Kidney epithelial cell (primary cell): ENCODE measurements at places on chromosomes 5 and 9. TPM values are rescaled to one million over a fixed set of nuclear protein-coding genes. Genes with fewer than 3 reads are reported as not detected.

DRD1 gene
- total RNA-seq: 0.07 TPM in 1 of 2 replicates, not detected in the other

ARHGEF39 gene
- 0.62 and 1.2 TPM in 2 replicates for total RNA-seq

SLC34A3 gene
- total RNA-seq: 0.25 TPM in 1 of 2 replicates, not detected in the other

BAAT gene
- not detected in 2 replicates for total RNA-seq

- DNase-seq: no peak
Observed at GRCh38 chr9:121217609-121218292, 16.1 kb upstream of the RAB14 start.

DNA sequence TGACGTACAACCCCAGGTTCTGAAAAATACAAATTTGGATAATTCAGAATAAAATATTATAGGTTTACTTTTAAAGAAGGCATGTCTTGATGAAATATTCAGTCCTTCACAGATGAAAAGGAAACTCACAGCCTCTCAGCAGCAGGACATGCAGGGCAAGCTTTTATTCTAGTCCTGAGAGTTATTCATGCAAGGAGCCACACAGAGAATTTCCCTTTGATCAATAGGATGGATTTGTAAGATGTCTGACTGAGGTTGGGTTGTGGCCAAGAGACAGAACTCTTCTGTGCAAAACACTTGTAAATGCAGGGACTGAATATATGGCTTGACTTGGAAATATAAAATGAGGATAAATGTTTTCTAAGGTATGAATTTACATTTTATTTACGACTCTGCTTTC is 48.8 kb upstream of the TBCA start:
- no peak for DNase-seq

- no peak for DNase-seq
Observed at GRCh38 chr5:133665571-133665970, 53.2 kb upstream of the FSTL4 start.

NIPAL4 gene
- total RNA-seq: 22.7 and 30.5 TPM in 2 replicates

- no peak for DNase-seq
Observed at GRCh38 chr5:123180178-123180577, 91.1 kb downstream of the PRDM6 start.

DNA sequence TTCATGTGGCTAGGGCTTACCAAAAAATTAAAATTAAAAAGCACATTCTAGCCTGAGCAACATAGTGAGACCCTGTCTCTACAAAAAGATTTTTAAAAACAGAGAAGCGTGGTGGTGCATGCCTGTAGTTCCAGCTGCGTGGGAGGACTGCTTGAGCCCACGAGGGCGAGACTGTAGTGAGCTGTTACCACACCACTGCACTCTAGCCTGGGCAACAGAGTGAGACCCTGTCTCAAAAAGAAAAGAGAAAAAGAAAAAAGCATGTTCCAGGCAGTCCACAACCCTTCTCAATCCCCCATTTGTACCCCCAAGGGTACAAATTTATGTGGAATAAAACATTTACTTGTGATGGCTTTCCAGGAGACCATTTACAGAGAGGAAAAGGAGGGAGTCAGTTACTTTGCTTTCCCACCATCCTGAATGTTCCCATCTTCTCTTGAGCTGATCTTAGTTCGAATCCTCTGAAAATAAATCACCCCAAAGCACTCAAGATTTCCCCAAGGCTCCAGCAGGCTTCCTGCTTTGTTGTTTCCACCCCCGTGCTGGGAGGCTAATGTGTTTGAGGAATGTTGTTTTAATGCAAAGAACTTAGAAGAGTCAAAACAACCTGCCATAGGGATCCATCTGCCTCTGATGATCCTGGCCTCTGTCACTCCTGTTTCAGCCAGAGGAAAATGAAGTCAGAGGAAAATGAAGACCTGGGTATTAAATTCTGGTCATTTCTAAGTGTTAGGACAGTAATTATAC is 384.7 kb downstream of the BNC2 start:
- DNase-seq: no peak

TSLP gene
- 0.29 and 0.68 TPM in 2 replicates for total RNA-seq

DNA sequence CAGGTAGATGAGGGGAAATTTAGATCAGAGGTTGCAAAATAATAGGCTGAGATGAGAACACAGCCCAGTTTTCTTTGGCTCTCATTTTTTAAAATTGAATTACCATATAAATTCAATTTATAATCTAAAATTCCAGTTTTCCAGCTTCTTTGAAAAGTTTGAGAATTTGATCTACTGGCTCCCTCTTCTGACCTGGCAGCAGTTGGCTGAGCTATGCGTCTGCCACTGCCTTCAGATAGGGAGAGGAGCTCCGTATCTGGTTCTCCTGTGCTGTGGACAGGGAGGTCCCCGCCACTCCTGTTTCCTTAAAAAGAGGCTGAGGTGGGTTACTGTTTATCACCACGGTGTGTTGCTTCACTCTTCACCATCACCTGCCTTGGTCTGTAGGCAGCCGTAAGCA is 103.7 kb downstream of the ARHGAP26 start:
- DNase-seq: no peak

DNA sequence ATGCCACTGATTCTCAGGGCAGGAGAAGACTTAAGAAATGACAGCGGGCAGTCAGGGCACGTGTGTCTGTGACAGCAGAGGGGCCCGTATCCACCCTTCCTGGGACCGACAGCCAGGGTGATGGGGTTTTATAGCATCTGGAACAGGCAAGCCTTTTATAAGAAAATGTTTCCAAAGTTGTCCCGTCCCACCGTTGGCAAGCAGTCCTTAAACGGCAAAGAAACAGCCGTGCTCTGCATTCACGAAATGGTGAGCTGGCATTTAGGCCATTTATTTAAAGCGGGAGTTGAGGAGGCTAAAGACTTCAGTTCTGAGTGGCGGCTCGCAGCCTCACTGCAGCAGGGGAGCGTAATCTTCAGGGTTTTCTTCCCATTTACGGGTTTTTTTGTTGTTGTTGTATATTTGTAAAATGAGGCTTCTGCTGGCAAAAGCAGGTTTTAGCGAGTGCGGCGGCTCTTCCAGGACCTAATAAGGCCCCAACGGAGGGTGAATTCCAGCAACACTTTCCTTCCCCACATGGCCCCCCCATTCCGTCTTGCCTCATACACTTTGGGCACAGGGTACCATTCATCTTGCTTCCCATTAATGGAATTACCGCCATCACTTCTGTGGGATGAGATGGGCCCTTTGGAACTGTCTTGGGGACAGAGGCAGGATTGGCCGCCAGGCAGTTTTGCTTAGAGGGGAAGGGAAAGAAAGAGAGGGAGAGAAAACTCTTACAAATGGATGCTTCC is 15.8 kb downstream of the NEK6 start:
- no peak for DNase-seq

- no peak for DNase-seq
Observed at GRCh38 chr5:9165546-9165945, 380.3 kb downstream of the SEMA5A start.

DNA sequence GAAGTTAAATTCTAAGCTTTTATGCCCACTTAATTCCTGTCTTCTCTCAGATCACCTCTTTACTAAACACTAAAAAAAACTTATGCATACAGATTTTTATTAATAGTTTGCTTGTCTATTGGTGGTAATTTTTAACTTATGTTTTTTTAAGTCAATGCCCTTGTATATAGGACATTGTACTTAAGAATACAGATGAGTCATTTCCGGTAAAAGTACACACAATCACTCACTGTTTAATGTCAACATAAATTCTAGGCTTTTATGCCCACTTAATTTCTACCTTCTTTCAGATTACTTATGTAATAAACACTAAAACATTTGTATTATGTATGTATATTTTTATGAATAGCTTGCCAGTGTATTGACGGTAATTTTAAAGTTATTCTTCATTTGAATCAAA is 872.8 kb upstream of the CDH9 start:
- DNase-seq: no peak

SLC12A7 gene
- 50.3 and 63.3 TPM in 2 replicates for total RNA-seq

- no peak for DNase-seq
Observed at GRCh38 chr9:121786543-121786948, 135.1 kb downstream of the DAB2IP start.

FRRS1L gene
- total RNA-seq: under 0.01 and 0.14 TPM in 2 replicates

GRCh38 chr5:108257996-108258395 is 123.9 kb downstream of the FBXL17 start:
- no peak for DNase-seq

DNA sequence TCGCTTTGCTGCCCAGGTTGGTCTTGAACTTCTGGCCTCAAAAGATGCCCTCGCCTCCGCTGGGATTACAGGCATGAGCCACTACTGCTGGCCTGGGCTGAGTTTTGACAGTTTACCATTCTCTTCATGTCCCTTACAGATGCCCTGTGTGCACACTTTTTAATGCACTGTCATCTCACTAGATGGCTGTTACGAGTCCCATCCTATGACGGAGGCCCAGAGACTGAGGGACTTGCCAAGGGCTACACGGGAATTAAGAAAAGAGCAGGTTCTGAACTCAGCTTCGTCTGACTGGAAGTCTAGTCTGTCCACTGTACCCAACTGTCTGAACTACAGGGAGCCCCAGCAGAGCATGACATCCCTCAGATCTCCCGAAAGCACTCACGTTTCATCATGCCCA is 63.9 kb downstream of the ARHGEF37 start:
- DNase-seq: no peak

DNA sequence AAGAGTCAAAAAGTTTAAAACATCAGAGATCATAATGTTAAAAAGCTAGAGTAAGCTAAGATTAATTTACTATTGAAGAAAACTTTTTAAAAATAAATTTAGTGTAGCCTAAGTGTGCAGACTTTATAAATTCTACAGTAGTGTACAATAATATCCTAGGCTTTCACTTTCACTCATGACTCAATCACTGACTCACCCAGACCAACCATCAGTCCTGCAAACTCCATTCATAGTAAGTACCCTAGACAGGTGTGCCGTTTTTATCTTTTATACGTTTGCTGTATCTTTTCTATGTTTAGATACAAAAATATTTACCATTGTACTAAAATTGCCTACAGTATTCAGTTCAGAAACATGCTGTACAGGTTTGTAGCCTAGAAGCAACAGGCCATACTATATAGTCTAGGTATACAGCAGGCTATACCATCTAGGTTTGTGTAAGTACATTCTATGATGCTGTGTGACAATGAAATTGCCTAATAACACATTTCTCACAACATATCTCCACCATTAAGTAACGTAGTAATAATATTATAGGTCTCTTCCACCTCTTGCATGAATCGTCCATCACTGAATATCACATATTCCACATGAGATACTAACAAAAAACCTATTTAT is 59.2 kb downstream of the MEGF9 start:
- DNase-seq: peak; percentile 37

GRCh38 chr5:25439025-25439424 is 794.2 kb upstream of the CDH10 start:
- DNase-seq: no peak

TESK1 gene
- 24.5 and 26.9 TPM in 2 replicates for total RNA-seq

DNA sequence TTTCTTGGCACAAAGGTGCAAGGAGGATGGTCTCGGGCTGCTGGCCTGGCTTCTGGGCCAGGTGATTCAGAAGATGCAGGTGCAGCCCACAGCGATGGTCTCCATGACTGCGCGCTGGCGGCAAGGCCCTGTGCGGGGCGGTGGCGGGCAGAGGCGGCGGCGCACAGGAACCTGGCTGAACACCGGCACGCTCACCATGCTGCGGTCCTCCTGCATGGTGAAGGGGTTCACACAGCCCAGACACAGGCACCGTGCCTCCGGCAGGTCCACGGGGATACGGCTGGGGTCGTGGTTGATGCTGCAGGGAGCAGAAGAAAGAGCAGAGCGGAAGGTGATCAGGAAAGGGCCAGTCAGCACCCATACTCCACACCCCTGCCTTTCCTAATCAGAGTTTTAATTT is 4.8 kb downstream of the IL17B start:
- DNase-seq: no peak

DNA sequence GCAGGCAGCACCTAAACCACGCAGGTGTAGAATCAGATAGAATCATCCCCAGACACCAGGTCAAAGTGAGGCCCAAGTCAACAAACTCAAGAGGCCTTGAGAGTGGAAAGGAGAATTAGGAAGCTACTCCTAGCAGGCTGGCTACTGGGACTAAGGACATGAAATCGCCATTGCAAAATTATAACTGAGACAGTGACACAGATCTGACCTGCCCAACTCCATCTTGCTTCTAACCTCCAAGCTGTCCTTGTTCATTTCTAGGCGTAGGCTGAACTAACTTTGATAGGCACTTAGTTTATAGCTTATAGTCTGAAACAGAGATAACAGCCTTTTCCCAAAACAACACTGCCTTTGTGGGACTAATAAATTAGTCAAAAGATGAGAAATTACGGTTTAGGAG is 52.8 kb downstream of the ACTL7B start:
- DNase-seq: no peak

- no peak for DNase-seq
Observed at GRCh38 chr5:177434437-177434836, 8.0 kb downstream of the GRK6 start.

DNA sequence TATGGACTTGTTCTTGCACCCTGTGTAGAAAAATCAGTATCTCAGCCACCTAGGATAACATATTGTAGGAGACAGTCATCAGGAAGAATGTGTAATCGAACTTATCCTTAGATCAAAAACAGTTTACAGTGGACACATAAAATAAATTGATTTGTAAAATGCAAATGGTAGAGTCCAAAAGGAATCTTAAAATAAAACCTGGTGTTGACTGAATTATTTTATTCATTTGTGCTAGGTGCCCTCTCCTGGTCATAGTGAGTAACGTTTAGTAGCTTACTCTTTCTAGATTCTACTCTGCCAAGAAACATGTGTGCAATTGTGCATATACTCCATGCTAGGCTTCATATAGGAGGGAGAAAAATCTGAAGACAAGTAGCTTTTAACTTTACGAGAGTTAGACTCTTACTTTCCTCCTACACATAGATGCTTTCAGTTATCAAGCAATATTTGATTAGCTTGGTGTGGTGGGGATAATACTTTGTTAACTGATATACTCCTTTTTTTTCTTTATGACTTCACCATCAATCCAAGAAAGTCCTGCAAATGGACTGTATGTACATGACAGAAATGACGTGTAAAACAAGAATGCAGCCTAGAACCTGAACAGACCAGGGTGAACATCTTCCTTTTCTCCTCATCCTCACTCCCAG is 23.7 kb upstream of the LOX start:
- DNase-seq: no peak

GRCh38 chr5:82793808-82794419 is 283.3 kb downstream of the TMEM167A start:
- DNase-seq: no peak

IL3 gene
- not detected in 2 replicates for total RNA-seq

DNA sequence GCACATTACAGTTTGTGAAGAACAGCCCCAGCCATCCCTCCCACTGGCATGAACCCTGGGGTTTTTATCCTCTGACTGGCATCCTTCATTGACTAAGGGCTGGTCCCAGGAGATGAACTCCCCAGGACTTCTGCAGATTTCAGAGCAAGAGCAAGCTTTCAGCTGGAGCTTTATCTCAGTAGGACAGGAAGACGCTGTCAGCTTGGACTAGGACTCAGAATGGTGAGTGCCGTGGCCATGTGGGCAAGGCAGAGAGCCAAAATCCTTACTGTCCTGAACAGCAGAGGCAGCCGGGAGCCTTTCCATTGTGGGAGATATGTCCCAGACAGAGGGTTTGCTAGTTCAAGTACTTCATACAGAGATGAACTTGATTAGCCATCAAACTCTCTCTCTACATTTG is 3.2 kb upstream of the ACOT12 start:
- DNase-seq: no peak

GADD45G gene
- 0.41 and 2.2 TPM in 2 replicates for total RNA-seq

DNA sequence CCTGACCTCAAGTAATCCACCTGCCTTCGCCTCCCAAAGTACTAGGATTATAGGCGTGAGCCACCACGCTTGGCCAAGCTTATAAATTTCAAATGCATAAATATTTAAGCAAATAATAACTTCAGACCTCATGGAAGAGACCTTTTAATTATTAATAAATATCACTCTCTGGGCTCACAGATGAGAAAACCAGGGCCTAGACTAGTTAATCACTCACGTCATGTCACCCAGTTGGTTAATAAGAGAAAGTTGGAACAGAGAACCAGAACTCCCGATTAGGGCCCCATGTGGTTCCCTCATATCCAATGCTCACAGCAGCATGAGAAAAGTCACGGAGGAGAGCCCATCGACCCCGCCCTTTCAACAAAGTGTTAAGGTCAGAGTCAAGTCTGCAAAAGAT is 79.3 kb downstream of the EPB41L4A start:
- DNase-seq: no peak
